Nasal cavity respiratory epithelium epithelial cell of viscerocranial mucosa (primary cell): ENCODE measurements at places on chromosomes 12 and 14. TPM values are rescaled to one million over a fixed set of nuclear protein-coding genes. Genes with fewer than 3 reads are reported as not detected.

Gene CISTR
- not detected in 2 replicates for total RNA-seq

Gene CLEC1A
- total RNA-seq, result not detected in 2 replicates

Gene PIGH
- total RNA-seq, result 20.2 and 26.0 TPM in 2 replicates

Gene GPRC5D
- not detected in 2 replicates for total RNA-seq

Gene TMPRSS12
- not detected in 2 replicates for total RNA-seq

Gene KRT1
- total RNA-seq, result 0.34 TPM in 1 of 2 replicates, not detected in the other

Gene SDR9C7
- 0.28 and 2.7 TPM in 2 replicates for total RNA-seq

Gene REM2
- total RNA-seq, result under 0.01 and 0.14 TPM in 2 replicates

Gene LRP1-AS
- total RNA-seq, result not detected in 2 replicates

Gene TAS2R46
- 0.34 and 5.1 TPM in 2 replicates for total RNA-seq

Gene LRRC10
- total RNA-seq, result not detected in 2 replicates

Gene AMN1
- total RNA-seq, result 9.3 and 37.9 TPM in 2 replicates

Gene SLC10A1
- under 0.01 TPM in 1 of 2 replicates, not detected in the other for total RNA-seq

Gene STON2
- total RNA-seq, result 96.0 and 456 TPM in 2 replicates

Gene C14orf180
- not detected in 2 replicates for total RNA-seq

Gene PRR4
- total RNA-seq, result 1.4 TPM in 1 of 2 replicates, not detected in the other

Gene FNTB
- total RNA-seq, result 6.5 and 10.4 TPM in 2 replicates

Gene KLRG1
- total RNA-seq, result under 0.01 and 0.21 TPM in 2 replicates

Gene PROX2
- total RNA-seq, result not detected in 2 replicates

Gene RNASE1
- not detected in 2 replicates for total RNA-seq
